ENCODE measurements at places on chromosomes 13 and 19. TPM values are rescaled to one million over a fixed set of nuclear protein-coding genes. Genes with fewer than 3 reads are reported as not detected.

Gene ZNF439
- 2.5 TPM for total RNA-seq

Gene CCDC70
- total RNA-seq, result not detected

Gene AZU1
- total RNA-seq, result 0.41 TPM

Gene UPF1
- 72.1 TPM for total RNA-seq

Gene FXYD1
- 2.0 TPM for total RNA-seq

Gene U2AF1L4
- 22.2 TPM for total RNA-seq

Gene CGB5
- not detected for total RNA-seq

Gene CEACAM1
- total RNA-seq, result 19.1 TPM

Gene KLC3
- total RNA-seq, result 12.8 TPM

Gene UCHL3
- total RNA-seq, result 31.1 TPM

Gene OR7C1
- not detected for total RNA-seq

DNA sequence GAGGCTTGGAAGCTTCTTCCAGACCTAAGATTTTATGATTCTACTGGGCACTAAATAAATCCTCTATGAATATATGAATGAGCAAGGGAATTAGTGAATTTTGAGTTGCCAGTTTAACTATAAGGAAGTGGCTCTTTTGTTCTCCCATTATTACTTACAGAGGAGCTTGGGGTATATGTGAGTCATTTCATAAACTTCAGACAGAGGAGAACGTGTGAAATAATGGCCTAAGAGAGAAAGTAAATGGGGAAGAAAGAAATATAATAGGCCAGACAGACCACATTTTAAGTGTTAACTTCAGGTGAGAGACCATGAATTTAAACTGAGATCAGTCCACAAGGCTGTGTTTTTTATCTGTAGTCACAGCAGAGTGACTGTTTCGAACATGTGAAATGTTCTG is 570.9 kb downstream of the GPC6 start:
- no peak for DNase-seq

DNA sequence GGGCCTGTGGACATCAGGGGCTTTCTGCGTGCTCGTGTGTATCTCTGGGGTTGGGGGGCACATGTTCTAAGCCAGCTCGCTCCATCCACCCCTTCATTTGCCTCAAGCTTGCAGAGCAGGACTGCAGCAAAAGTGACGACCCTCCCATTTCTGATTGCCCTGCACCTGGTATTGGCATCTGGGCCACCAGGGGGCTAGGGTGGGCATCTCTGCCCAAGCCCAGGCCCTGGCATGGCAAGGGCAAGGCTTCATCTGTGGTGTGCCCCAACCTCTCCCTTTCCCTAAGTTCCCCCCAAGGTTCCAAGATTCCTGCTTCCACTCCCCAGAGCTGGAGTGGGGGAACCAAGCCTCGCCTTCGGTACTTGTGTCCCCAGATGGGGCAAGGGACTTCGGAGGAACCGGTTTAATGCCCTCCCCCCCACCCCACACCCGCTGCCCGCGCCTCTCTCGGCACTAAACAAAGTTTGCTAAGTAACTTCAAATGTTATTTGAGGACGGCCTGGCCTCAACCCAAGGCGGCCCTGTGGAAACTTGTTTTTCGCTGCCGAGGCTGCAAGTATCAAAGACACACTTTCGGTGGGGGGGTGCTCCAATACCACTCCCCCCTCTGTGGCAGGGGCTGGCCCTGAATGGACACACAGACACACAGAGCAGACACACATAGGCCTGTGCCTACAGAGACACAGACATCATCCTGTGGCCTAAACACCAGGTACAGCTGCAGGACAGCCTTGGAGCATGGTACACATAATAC is 12.2 kb downstream of the NFIX start:
- DNase-seq, result no peak

- DNase-seq, result no peak
These were observed 71.4 kb downstream of the NAA16 start for GRCh38 chr13:41382431-41382830.

GRCh38 chr13:37175996-37176395 is 70.5 kb upstream of the CSNK1A1L start:
- DNase-seq, result no peak

DNA sequence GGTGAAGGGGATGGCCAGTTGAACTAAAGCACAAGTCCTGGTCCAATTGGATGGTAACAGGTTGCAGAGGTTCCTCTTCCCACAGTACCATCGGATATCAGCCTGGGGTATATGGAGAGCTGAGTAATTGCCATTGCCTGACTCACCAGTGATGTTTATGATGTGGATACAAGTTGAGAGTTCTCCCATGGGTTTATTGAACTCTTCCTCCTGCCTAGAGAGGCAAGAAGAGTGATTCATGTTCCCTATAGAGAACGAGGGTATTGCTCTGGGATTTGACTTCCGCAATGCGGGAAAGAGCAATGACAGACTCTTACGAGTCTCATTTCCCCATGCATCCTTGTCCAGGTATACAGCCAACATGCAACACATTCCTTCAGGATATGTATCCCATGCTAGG is 111.3 kb upstream of the PCDH9 start:
- DNase-seq, result no peak

GRCh38 chr13:35343417-35343816 is 133.1 kb downstream of the MAB21L1 start:
- DNase-seq, result no peak

GRCh38 chr19:16303755-16304154 is 20.9 kb upstream of the KLF2 start:
- DNase-seq, result no peak

DNA sequence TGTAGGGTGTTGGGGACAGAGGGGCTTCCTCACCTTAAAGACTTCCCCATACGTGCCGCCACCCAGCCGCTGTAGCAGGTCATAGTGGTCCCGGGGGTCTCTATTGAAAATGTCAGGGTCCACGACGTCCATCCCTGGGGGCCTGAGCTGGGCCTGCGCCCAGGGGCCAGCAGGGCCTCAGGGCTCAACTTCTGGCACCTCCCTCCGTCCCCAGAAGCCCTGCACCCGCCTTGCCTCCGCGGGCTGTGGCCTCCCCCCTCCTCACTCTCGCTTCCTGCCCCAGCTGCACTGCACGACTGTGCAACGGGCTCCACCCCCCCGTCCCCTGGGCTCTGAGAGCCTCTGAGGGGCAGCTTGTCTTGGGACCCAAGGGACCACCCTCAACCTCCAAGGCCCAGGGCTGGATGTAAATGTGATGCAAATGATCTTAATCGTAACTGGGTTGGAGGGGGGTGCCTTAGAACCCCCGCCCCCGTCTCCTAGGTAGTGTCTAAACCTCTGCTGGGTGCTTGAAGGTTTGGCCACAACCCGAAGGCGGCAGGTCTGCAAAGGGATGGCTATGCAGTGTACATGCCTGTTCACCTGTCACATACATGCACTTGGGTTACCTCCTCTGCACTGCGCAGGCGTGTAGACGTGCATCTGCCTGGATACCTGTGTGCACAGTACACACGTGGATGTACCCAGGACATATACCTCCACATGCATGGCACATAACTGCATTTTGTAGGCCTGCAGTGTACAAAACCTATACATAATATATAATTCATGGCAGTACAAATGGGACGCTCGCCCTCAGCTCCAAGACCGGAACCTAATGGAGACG is at the start of gene MAP4K1:
TSS of gene MAP4K1 (minus strand) at position 190 of the 826 bp plus-strand sequence. CDS start at position 132, 58 bp downstream.
- no peak for DNase-seq

GRCh38 chr13:51821606-51822005 is 17.6 kb upstream of the DHRS12 start:
- no peak for DNase-seq

GRCh38 chr13:75120085-75120484 is 361.9 kb downstream of the TBC1D4 start:
- no peak for DNase-seq

- no peak for DNase-seq
These were observed 4.6 kb upstream of the EPS8L1 start for GRCh38 chr19:55071129-55071502.

DNA sequence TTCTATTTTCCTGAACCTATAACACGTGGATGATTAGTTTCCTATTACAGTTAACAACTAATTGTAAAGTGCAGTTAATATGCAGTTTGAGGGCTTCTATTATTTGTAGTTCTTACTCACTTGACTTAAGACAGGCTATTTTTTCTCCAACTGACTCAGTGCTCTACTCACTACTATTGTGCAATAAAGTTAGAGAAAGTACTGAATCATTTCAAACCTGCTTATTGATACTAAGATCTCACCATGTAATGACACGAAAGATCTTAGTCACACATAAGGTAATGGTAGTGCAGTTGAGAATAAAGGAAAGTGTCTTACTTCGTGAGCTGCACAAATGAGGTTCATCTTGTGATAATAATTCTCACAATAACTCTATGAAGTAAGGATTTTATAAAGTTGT is 22.8 kb upstream of the ITM2B start:
- DNase-seq, result no peak

DNA sequence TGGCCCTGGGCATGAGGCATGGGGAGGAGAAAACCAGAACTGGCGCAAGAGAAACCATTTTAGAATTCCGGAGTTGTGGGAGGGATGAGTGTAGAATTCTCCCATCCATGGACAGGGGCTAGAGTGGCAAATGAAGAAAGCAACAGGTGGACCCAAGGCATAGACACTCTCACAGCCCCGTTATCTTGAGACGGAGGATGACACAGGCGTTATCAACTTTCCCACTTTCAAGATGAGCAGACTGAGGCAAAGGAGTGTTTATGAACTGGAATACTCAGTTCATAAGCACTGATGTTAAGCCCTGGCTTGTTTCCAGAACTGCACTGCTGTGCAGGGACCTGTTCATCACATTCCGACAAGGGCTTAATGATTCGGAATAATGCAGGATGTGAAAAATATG is 1.1 kb upstream of the GTF3A start:
- DNase-seq, result no peak

GRCh38 chr19:20269461-20269860 is 102.4 kb downstream of the ZNF486 start:
- no peak for DNase-seq

All from type B pancreatic cell (in vitro differentiated cells).